ENCODE measurements at places on chromosomes 16 and 17.

- no peak for DNase-seq
These were observed 5.7 kb downstream of the CTRB1 start for GRCh38 chr16:75224306-75225082.

- peak; percentile 69 for DNase-seq
These were observed 43.5 kb downstream of the REXO5 start for GRCh38 chr16:20849589-20850390.

DNA sequence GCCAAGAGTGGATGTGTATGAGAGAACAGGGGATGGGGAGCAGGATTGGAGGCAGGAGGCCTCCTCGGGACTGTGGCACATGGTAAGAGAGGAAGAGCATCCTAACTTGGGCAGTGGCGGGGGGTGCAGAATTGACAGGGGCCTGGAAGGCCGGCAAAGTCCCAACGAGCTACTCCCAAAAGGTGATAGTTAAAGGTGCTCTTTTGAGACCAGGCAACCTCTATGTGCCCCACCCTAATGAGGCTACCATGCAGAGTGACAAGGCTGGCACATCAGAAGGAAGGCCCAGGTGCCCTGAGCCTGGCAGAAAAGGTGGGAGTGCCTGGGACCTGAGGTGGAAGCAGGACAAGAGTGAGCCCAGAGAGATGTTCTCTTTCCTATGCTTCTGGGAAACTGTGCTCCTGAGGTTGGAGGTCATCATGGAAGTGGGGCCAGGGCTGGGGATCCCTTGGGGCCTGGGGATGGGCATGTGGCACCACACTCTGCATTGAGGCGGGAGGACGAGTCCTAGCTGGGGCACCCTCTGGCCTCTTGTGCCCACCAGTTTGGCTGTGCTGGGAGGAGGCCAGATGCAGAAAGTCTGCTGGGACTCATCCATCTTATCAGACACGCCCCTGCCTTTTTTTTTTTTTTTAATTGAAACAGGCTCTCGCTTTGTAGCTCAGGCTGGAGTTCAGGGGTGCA, 5.9 kb downstream of the RAB11FIP4 start:
- DNase-seq: no peak

- no peak for DNase-seq
These were observed 210.3 kb downstream of the C16orf78 start for GRCh38 chr16:49583911-49584310.

GRCh38 chr17:20206068-20206467, 196.9 kb downstream of the SPECC1 start:
- DNase-seq: no peak

GRCh38 chr17:57308543-57309186, 52.3 kb downstream of the MSI2 start:
- DNase-seq: no peak

- DNase-seq: no peak
These were observed 12.0 kb downstream of the RARA start for GRCh38 chr17:40320756-40321523.

DNA sequence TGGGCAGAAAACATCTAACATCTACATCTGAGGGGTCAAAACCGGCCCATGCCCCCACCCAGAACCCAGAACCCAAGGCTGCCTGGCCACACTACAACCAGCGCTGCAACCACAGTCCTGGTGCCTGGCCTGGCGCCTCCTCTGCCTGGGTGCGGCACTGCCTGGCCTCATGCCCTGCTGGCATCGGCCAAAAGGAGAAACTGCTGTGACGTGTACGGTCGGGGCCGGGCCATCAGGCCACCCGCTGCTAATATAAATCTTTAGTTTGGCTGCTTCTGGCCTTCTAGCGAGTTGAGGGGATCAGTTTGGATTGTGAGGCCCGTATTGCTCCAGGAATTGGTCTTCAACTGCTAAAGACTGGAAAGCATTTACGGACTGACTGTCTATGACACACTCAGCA, 22.8 kb downstream of the TMEM204 start:
- no peak for DNase-seq

- no peak for DNase-seq
These were observed 333.7 kb upstream of the HSBP1 start for GRCh38 chr16:83473926-83474650.

GRCh38 chr16:3508736-3509135, 7.9 kb downstream of the CLUAP1 start:
- no peak for DNase-seq

- DNase-seq: no peak
These were observed 306.8 kb upstream of the CCL2 start for GRCh38 chr17:33948309-33948708.

DNA sequence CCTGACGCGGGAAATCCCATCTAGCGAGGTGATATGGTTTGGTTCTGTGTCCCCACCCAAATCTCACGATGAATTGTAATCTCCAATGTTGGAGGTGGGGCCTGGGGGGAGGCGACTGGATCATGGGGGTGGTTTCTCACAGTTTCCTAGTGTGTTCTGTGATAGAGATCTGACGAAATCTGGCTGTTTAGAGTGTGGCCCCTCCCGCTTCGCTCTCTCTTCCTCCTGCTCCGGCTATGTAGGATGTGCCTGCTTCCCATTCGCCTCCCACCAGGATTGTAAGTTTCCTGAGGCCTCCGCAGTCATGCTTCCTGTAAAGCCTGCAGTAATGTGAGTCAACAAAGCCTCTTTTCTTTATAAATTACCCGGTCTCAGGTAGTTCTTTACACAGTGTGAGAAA, 31.6 kb downstream of the IFT140 start:
- DNase-seq: no peak

DNA sequence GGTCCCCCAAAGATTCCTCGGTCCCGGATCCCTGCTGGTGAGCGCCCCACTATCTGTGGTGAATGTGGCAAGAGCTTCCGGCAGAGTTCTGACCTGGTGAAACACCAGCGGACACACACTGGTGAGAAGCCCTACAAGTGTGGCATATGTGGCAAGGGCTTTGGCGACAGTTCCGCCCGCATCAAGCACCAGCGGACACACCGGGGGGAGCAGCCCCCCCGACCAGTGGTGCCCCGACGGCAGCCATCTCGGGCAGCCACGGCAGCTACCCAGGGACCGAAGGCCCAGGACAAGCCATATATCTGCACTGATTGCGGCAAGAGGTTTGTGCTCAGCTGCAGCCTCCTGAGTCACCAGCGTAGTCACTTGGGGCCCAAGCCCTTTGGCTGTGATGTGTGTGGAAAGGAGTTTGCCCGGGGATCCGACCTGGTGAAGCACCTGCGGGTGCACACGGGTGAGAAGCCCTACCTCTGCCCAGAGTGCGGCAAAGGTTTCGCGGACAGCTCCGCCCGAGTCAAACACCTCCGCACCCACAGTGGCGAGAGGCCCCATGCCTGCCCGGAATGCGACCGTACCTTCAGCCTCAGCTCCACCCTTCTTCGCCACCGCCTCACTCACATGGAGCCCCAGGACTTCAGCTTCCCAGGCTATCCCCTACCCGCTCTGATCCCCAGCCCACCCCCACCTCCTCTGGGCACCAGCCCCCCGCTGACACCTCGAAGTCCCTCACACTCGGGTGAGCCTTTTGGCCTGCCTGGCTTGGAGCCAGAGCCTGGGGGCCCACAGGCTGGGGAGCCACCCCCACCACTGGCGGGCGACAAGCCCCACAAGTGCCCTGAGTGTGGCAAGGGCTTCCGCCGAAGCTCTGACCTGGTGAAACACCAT, 2.8 kb downstream of the ZNF48 start:
- DNase-seq: no peak

GRCh38 chr16:52827456-52827855, 225.2 kb downstream of the CHD9NB start:
- no peak for DNase-seq

DNA sequence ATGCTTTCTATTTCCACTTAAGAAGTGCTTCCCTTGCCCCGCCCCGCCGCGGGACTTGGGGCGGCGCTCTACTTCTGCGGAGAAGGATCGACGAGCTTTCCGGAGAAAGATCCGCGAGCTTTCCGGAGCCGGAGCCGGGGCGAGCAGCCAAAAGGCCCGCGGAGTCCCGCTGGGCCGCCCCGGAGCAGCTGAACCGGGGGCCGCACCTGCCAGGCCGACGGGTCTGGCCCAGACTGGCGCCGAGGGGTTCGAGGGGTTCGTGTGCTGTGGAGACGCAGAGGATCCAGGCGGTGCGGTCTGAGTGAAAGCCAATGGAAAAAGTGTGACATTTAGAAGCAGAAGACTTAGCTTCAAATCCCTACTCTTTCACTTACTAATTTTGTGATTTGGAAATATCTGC, 50.8 kb downstream of the TBC1D26 start:
- no peak for DNase-seq

GRCh38 chr16:10069374-10069773, 112.9 kb downstream of the GRIN2A start:
- no peak for DNase-seq

GRCh38 chr17:32189343-32189742, 47.0 kb downstream of the RHOT1 start:
- no peak for DNase-seq

- no peak for DNase-seq
These were observed 25.1 kb upstream of the CDH15 start for GRCh38 chr16:89146211-89147005.

DNA sequence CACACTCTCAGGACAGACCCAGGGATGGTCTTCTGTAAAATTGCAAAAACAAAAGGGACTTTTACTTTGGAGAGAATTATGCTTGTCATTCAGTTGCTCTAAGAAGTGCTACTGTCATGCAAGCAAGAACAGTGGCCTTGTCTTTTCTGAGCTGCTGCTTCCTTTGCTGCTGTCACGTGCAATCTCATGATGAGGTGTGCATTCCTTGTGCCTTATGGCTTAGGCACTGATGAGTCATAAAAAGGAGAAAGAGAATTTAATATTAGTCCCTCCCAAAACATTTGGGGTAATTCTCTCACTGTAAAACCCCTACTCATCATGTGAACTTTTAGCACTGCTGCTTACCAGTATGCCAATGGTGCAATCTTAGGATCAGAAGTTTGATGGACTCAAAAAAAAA, 2051.3 kb downstream of the TP53TG3F start:
- DNase-seq: no peak

GRCh38 chr17:38747463-38748148, 530 bp downstream of the PCGF2 start:
- no peak for DNase-seq
